Right lobe of liver (tissue), 6 donors: ENCODE measurements at places on chromosomes 7 and 10. TPM values are rescaled to one million over a fixed set of nuclear protein-coding genes. Genes with fewer than 3 reads are reported as not detected.

Gene ANKRD61
- total RNA-seq = not detected

Gene CUBN
- 0.31 TPM for total RNA-seq

DNA sequence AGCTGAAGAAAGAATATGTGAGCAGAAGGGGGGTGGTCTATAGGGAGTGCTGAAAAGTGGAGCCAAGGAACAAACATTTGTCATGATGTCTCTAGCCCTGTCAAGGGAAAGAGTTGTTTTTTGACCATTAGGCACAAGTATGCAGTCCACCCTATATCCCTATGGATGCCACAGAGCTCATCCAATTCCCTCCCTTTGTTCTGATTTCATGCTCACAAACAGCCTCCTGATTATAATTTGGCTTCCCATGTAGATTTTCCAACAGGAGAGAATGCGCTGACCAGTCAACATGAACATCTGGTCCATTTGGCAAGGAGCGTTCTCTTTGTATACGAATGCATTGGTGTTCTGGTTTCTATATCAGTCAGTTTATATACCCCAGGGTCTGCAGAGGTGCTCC lies 12.1 kb upstream of the CEP41 start:
- DNase-seq = no peak

GRCh38 chr7:112707655-112708054 lies 82.5 kb downstream of the TMEM168 start:
- DNase-seq = no peak

- DNase-seq = no peak
These were observed 945.5 kb downstream of the SORCS3 start for GRCh38 chr10:105586451-105587098.
